ENCODE measurements at places on chromosomes 7 and 10. TPM values are rescaled to one million over a fixed set of nuclear protein-coding genes. Genes with fewer than 3 reads are reported as not detected.

C7orf33 gene
- total RNA-seq, result not detected

NME8 gene
- not detected for total RNA-seq

SPDYE9 gene
- total RNA-seq, result not detected

GRCh38 chr10:51950371-51950995 lies 251.1 kb upstream of the CSTF2T start:
- DNase-seq, result no peak

DNA sequence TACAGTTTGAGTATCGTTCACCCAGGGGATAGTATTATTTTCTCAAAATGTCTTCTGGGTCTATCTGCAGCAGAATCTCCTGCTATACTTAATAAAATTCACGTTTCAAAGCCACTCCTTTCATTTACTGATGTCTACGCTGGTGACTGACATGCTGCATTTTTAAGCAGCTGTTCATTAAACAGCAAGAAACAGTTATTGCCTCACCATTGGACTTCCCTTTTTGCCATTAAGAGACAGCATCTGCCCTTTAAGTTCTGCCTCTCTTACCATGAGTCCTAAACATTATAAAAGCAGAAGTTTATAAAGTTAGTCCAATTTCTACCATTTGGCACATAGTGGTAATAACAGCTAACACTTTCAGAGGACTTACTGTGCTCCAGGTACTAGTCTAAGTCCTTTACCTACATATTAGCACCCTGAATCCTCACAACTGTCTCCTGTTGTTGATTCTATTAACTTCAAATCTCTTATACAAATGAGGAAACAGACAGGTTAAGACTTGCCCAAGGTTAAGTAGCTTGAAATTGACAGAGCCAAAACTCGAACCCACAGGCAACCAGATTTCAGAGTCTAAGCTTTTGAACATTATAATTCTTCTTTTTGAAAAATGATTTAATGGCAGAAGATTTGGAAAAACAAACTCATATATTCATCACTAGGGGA lies 169.5 kb downstream of the SNX13 start:
- no peak for DNase-seq

DNA sequence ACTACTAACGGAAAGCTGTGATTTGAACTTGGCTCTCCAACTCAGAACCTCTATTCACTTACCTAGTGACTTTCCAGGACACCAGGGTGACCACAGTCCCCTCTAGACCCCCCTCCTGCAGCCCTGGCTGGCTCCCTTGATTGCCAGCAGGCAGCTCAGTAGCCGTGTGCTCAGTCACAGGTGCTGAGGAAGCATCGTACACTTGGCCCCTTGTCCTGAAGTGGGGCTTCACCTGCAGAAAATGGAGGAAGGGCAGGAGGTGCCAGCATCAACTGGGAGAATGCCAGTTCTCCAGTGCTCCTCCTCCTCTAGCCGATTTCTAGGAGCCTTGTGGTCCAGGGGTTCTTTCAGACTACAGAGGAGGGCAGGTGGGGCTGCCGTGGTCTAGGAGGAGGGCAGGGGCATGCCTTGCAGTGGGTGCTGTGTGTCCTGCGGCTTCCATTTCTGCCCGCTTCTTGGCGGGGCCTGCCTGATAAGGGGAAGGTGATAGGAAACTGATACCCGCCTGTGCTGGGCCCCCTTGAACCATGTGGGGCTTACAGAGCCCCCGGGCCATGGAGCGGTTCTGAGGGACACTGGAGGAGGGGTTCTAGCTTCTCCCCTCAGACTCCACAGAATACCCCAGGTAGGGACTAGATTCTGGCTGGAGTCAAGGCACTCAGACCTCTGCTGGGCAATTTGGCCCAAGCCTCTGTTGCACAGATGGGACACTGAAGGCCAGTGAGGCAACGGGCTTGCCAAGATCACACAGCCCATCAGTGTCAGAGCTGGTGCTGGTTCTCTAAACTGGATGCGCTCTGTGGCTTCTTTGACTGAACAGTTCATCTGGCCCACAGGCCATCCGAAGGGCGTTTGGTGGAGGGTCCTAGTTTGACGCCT lies 14.0 kb downstream of the FAM241B start:
- DNase-seq, result no peak

DNA sequence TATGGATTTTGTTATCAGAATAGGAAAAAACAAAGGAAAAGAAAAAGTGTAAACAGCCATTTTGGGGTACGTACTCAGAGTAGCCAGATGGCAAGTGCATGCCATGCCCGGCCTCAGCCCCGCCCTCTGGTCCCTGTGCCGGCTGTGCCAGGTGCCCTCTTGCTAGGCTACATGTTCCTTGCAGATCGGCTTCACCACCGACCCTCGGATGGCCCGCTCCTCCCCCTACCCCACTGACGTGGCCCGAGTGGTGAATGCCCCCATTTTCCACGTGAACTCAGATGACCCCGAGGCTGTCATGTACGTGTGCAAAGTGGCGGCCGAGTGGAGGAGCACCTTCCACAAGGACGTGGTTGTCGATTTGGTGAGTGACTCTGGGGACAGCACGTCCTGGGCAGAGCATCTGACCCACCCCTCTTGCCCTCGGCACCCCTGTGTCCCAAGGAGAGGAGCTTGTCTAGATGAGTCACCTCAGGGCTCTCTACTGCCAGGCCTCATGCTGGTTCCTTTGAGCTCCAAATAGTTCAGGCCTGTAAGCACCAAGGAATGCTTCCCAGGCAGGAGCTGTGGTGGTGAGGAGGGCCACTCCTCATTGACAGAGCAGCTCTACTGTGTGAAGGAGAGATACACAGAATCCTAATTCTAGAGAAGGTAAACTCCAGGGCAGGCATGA lies 54.9 kb upstream of the ZMIZ2 start:
- DNase-seq, result no peak

- peak; percentile 70 for DNase-seq
Observed at GRCh38 chr10:101602761-101603398, 14.8 kb downstream of the DPCD start.
